ENCODE measurements at places on chromosomes 5 and 9. TPM values are rescaled to one million over a fixed set of nuclear protein-coding genes. Genes with fewer than 3 reads are reported as not detected.

The FOXD4L6 gene
- not detected for total RNA-seq

DNA sequence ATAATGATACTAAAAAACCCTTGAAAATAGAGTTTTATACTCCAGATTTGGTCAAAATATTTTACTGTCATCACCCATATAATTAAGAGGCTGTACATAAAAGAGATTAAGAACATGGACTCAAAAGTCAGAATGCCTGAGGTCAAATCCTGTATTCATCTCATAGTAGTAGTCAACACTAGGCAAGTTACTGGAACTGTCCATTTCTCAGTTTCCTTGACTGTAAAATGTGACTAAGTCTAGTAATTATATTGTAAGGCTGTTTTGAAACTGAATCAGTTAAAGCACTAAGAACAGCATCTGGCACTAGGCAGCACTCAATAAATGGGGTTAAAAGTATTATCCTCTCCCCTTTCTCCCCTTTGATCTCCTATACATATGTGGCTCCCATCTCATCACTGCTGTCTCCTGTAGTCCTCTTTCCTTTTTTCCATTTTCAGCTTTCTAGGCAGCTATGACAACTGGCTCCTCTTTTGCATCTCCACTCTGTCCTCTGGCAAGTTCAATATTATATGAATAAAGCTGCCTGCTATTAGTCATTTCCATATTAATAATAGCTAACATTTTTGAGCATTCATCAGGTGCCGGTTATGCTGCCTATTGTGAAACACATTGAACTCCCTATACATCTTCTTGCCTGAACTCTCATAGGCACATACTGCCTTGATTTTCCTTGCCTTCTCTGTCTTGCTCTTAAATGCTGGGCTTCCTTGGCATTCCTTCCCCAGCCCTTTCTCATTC is 185.8 kb upstream of the NREP start:
- no peaks in the 10 kb centered on the region for H3K36me3 ChIP-seq
- H3K4me3 ChIP-seq, result no peak overlapping the region
- H3K27ac ChIP-seq, result no peak overlapping the region
- no peak for DNase-seq
- H3K4me1 ChIP-seq, result no peaks in the 10 kb centered on the region
- no peaks in the 10 kb centered on the region for H3K27me3 ChIP-seq

DNA sequence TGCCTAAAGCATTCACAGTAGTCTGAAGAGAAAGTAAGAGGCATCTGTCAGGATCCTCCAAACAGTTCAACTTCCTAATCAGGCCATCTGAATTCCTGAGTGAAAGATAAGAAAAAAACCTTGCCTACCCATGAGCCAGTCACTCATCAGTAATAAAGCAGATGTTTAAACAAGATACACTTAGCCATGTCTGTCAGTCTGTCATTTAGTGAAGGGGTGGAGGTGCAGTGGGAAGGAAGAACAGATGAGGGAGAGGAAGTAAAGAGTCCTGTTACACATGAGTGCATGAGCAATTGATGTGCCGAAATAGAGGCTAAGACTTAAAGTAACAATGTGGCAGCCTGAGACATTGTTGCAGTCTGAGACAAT is 29.9 kb upstream of the DMRTA1 start:
- DNase-seq, result no peak
- H3K27me3 ChIP-seq, result no peaks in the 10 kb centered on the region
- no peak overlapping the region for H3K4me3 ChIP-seq
- H3K27ac ChIP-seq, result no peak overlapping the region
- no peaks in the 10 kb centered on the region for H3K4me1 ChIP-seq

GRCh38 chr9:106717686-106718085 is 145.3 kb upstream of the ZNF462 start:
- H3K27me3 ChIP-seq, result no peaks in the 10 kb centered on the region
- H3K4me1 ChIP-seq, result no peaks in the 10 kb centered on the region
- H3K27ac ChIP-seq, result no peak overlapping the region
- no peak for DNase-seq
- H3K36me3 ChIP-seq, result no peaks in the 10 kb centered on the region
- no peak overlapping the region for H3K4me3 ChIP-seq

GRCh38 chr9:89874351-89875321 is 269.8 kb downstream of the GADD45G start:
- H3K4me1 ChIP-seq, result peaks cover 78% of the 10 kb centered on the region
- no peak overlapping the region for H3K4me3 ChIP-seq
- H3K27ac ChIP-seq, result peak overlapping the region; percentile 97
- no peaks in the 10 kb centered on the region for H3K27me3 ChIP-seq
- DNase-seq, result peak; percentile 58
